ENCODE measurements at places on chromosomes 12 and 14. TPM values are rescaled to one million over a fixed set of nuclear protein-coding genes. Genes with fewer than 3 reads are reported as not detected.

NUAK1 gene
- total RNA-seq, result not detected

CDK17 gene
- total RNA-seq, result 28.5 TPM

DNA sequence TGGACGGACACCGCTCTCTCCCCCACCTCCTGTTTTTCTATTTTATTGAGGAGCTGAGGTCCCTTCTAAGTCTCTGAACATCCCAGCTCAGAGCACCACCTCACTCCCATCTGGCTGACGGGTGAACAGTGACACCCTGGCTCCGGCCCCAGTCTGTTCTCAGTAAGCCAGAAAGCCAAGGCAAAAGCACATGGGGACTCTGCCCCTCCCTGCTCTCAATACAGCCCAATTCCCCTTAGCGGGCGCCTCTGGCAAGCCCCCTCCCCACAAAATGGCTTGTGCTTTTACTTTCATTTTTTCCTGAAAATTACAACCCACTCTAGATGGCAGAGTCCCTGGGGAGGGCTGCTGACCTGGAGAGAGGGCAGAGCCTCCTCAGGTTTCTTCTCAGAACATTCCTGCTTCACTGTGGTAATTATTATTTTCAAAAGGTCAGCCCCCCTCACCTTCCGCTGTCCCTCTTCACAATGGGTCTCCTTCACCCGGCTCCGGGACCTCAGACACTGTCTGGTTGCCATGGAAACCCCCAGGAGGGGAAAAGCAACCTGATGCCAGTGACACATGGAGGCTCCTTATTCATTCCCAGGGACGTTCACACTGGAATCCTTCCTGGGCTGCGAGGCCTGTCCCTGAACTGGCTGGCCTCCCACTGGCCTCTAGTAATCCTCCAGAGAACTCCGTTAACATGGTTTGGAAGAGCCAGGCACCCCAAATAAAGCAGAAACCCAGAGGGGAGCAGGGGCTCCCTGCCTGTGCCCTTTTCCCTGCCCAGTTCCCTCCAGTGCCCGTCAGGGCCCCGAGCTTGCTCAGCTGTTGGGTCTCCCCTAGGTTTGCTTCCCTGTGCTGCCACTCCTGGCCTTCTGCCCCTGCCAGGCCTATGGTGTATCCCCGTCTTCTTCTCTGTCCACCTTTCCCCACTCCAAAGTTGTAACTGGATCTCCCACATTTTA is 15.9 kb downstream of the COL2A1 start:
- ATAC-seq, result no peak

DNA sequence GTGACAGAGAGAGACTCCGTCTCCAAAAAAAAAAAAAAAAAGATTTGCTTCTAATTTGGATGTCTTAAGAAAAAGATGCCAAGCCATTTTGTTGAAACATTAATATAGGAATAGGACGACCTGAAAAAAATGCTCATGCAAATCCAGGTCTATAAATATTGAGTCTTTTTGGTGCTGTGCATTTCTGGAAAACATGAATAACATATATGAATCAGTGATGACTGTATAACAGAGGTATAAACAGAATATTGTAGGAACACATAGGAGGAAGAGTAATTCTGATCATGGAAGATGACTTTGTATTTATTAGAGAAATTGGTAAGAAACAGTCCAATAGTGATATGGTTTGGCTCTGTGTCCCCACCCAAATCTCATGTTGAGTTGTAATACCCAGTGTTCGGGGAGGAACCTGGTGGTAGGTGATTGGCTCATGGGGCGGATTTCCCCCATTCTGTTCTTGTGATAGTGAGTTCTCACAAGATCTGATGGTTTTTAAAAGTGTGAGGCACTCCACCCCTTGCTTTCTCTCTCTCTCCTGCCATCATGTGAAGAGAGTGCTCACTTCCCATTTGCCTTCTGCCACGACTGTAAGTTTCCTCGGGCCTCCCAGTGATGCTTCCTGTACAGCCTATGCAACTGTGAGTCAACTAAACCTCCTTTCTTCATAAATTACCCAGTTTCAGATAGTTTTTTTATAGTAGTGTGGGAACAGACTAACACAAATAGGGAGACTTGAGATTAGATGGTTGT is 3.0 kb upstream of the SRSF5 start:
- peak; percentile 58 for ATAC-seq

MBD6 gene
- 78.8 TPM for total RNA-seq

- ATAC-seq, result no peak
These were observed 274.2 kb downstream of the TTC6 start for GRCh38 chr14:37869633-37870032.

ARF6 gene
- 161 TPM for total RNA-seq

PMCH gene
- 0.45 TPM for total RNA-seq

CPNE6 gene
- not detected for total RNA-seq

All from activated T-helper 17 cell treated with anti-CD3 and anti-CD28 coated beads, Interleukin-2, amount 50 U/mL, for 72 hours (primary cell).